Muscle of leg (tissue), 16 donors: ENCODE measurements at places on chromosomes 3 and 15. TPM values are rescaled to one million over a fixed set of nuclear protein-coding genes. Genes with fewer than 3 reads are reported as not detected.
A peak's percentile ranks its signal among the peaks of the same experiment; 100 is the strongest.

GRCh38 chr3:100982710-100983109, 10.5 kb downstream of the ABI3BP start:
- peaks cover 30% of the 10 kb centered on the region for H3K4me1 ChIP-seq
- peak overlapping the region; percentile 91 for H3K27ac ChIP-seq
- peak; percentile 94 for DNase-seq

AVEN gene
- total RNA-seq: 21.5 TPM

LIPH gene
- 0.18 TPM for total RNA-seq

GRCh38 chr3:36077320-36077719, 303.0 kb upstream of the STAC start:
- no peak overlapping the region for H3K27ac ChIP-seq
- no peaks in the 10 kb centered on the region for H3K36me3 ChIP-seq
- no peaks in the 10 kb centered on the region for H3K4me1 ChIP-seq
- H3K27me3 ChIP-seq: no peaks in the 10 kb centered on the region
- no peak for DNase-seq

SI gene
- not detected for total RNA-seq

GRCh38 chr3:184604039-184604601, 42.5 kb downstream of the EPHB3 start:
- peak; percentile 72 for DNase-seq
- peak overlapping the region; percentile 47 for H3K4me3 ChIP-seq
- H3K27me3 ChIP-seq: peaks cover 14% of the 10 kb centered on the region
- H3K36me3 ChIP-seq: no peaks in the 10 kb centered on the region

GRCh38 chr15:76994496-76994895, 430 bp upstream of the PSTPIP1 start:
- H3K36me3 ChIP-seq: no peaks in the 10 kb centered on the region
- no peak for DNase-seq
- H3K4me3 ChIP-seq: no peak overlapping the region
- H3K27me3 ChIP-seq: no peaks in the 10 kb centered on the region

TRAT1 gene
- total RNA-seq: 0.09 TPM

DNA sequence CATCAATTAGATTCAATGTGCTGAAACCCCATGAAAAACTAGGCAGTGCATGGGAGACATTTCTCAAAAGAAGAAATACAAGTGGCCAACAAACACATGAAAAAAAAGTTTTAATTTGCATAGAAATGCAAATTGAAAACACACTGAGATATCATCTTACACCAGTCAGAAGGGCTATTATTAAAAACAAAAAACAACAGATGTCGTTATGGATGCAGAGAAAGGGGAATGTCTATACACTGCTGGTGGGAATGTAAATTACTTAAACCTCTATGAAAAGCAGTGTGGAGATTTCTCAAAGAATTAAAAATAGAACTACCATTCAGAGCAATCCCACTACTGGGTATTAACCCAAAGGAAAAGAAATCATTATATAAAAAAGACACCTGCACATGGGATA, 98.7 kb downstream of the CCNL1 start:
- H3K27me3 ChIP-seq: no peaks in the 10 kb centered on the region
- no peak overlapping the region for H3K4me3 ChIP-seq
- H3K4me1 ChIP-seq: peaks cover 3% of the 10 kb centered on the region

- no peak overlapping the region for H3K27ac ChIP-seq
- H3K36me3 ChIP-seq: peaks cover 52% of the 10 kb centered on the region
- H3K4me3 ChIP-seq: no peak overlapping the region
Observed at GRCh38 chr3:52742418-52743041, 28.2 kb downstream of the NEK4 start.

DNA sequence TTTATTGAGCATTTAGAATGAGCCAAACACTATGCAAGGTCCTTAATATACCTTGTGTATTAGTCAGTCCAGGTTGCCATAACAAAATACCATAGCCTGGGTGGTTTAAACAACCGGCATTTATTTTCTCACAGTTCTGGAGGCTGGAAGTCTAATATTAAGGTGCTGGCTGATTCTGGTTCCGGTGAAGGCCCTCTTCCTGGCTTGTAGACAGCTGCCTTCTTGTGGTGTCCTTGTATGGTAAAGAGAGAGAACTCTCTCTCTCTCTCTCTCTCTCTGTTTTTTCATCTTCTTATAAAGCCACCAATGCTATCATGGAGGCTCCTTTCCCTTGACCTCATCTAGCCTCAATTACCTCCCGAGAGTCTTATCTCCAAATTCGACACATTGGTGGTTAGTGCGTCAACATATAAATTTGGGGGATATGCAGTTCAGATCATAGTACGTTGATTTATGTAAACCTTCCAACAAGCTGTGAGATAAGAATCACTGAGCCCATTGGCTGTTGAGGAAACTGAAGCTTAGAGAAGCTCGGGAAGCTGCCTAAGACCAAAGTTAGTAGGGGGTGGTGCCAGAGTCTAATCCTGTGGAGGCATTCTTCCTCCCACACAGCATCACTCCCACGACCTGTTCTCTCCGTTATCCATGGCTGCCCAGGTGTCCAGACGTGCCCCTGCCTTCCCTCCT, 298.0 kb upstream of the PROK2 start:
- peaks cover 5% of the 10 kb centered on the region for H3K4me1 ChIP-seq
- no peaks in the 10 kb centered on the region for H3K27me3 ChIP-seq
- H3K4me3 ChIP-seq: no peak overlapping the region
- peak overlapping the region; percentile 33 for H3K27ac ChIP-seq
- DNase-seq: no peak

KCNMB3 gene
- 2.1 TPM for total RNA-seq

DNA sequence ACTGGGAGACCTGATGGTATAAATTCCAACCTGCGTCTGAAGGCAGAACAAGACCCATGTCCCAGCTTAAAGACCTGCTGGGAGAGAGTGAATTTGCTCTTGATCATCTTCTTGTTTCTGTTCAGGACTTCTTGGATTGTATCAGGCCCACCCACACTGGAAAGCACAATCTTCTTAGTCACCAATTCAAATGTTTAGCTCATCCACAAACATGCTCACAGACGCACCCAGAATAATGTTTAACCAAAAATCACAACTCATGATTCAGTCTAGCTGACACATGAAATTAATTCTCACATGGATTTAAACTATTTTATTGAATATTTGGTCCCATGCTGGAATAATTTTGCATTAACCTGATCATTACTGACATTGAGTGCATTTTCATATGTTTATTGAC, 37.8 kb upstream of the GOLGA6L2 start:
- no peak overlapping the region for H3K4me3 ChIP-seq
- no peak for DNase-seq

DNA sequence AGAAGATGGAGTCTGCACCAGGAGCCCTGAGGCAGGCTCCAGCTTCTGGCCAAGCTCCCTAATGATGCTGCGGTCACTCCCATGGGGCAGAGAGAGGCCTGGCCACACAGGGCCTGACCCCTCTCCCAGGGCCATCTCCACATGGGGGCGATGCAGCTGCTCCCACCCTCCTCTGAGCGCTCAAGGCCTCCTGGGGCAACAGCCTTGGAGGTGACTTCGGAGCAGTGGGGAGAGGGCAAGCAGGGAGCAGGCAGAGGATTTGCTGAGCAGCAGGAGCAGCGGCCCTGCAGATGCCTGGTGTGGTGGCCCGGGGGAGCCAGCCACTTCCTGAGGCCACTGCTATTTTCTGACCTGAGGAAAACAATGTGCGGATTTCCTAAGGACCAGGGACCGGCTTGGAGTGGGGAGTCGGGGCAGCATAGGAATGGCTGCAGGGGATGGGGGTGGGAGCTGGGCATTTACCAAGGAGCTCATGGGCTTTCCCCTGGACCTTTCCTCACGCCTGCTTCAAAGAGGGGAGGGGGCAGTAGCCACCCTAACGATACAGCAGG, 81.6 kb upstream of the RPL32 start:
- H3K36me3 ChIP-seq: peaks cover 78% of the 10 kb centered on the region
- no peak overlapping the region for H3K27ac ChIP-seq
- H3K4me3 ChIP-seq: no peak overlapping the region
- H3K4me1 ChIP-seq: peaks cover 58% of the 10 kb centered on the region
- no peak for DNase-seq

DNA sequence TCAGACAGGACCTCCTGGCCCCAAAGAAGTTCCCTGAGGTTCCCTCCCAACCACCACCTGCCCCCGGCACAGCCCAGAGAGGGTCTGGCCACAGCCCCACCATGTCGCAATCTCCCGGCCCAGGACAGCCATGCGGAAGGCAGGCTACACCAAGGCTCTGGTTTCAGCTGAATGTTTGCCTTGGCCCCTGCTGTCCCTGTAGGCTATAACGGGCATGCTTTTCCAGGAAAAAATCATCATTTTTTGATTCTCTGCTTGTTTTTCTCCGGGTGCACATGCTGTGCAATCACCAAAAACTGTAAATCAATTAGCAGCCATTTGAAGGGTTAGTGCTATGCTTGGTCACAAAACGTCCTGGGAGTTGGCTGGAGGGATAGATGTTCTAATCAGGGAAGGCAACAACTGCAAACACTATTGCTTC, 142.7 kb upstream of the IGF1R start:
- H3K36me3 ChIP-seq: no peaks in the 10 kb centered on the region
- no peak overlapping the region for H3K4me3 ChIP-seq
- H3K4me1 ChIP-seq: no peaks in the 10 kb centered on the region
- H3K27ac ChIP-seq: no peak overlapping the region

- H3K4me3 ChIP-seq: no peak overlapping the region
- H3K27me3 ChIP-seq: no peaks in the 10 kb centered on the region
- no peak for DNase-seq
- no peaks in the 10 kb centered on the region for H3K36me3 ChIP-seq
Observed at GRCh38 chr3:8254489-8254888, 247.1 kb upstream of the LMCD1 start.

DNA sequence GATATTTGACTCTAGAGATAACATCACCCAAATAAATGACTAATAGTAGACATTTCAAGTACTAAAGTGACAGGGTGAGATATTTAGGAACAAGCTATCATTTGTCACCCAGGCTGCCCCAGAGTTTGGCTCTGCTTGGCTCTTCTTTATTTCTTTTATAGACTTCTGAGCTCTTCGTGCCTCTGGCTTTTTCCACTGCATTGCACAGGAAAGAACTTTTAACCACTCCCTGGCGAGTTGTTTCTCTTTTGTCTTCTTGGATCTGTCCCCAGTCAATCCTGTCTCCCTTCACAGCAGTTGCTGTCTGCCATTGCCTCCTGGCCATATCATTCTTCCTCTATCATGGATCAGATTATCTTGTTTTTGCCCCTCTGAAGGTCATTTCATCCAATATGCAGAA, 339.2 kb upstream of the DCBLD2 start:
- H3K4me3 ChIP-seq: no peak overlapping the region
- H3K4me1 ChIP-seq: no peaks in the 10 kb centered on the region
- H3K36me3 ChIP-seq: no peaks in the 10 kb centered on the region
- no peak overlapping the region for H3K27ac ChIP-seq
- no peaks in the 10 kb centered on the region for H3K27me3 ChIP-seq

GRCh38 chr3:61912158-61912557, 350.8 kb downstream of the PTPRG start:
- H3K4me3 ChIP-seq: no peak overlapping the region
- no peaks in the 10 kb centered on the region for H3K36me3 ChIP-seq
- H3K4me1 ChIP-seq: peaks cover 4% of the 10 kb centered on the region
- no peaks in the 10 kb centered on the region for H3K27me3 ChIP-seq

DNA sequence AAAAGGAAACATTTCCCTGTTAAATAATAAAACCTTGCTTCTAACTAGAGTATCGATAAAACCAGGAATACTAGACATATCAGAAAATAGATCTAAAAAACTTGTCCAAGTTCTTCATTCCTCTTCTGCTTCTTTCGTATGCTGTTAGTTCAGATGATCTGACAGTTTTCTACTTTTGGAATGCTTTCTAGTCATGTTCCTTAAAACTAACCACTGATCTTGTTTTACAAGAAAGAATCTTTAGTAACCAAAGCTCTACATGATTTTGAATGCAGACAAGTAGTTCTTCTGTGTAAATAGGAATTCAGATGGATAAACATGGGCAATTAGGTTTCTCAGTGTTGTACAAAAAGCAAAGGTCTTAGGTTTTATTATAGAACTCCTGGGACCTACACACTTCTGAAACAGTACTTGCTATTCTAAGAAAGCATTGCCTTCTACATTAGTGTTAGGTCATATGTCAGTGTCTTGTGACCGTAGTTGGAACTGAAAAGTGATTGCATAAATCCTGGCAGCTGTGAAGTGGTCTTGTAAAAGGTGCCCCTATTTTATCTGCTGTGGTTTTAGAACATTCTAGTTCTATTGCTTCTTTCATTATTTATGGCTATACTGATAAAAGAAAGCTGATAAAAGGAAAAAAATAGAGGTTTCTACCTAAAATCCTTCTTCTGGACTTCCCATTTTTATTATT, 40.7 kb downstream of the SNRK start:
- no peak overlapping the region for H3K4me3 ChIP-seq
- peaks cover 4% of the 10 kb centered on the region for H3K4me1 ChIP-seq
- DNase-seq: peak; percentile 67
- peak overlapping the region; percentile 4 for H3K27ac ChIP-seq
- H3K36me3 ChIP-seq: no peaks in the 10 kb centered on the region

- peaks cover 2% of the 10 kb centered on the region for H3K4me1 ChIP-seq
- no peak overlapping the region for H3K27ac ChIP-seq
- H3K4me3 ChIP-seq: no peak overlapping the region
Observed at GRCh38 chr3:143849854-143850549, 1.7 kb upstream of the SLC9A9 start.

- peaks cover 3% of the 10 kb centered on the region for H3K36me3 ChIP-seq
- no peak overlapping the region for H3K27ac ChIP-seq
- H3K27me3 ChIP-seq: no peaks in the 10 kb centered on the region
- no peak overlapping the region for H3K4me3 ChIP-seq
- no peak for DNase-seq
Observed at GRCh38 chr3:58256061-58256460, 18.5 kb downstream of the ABHD6 start.

PAK6 gene
- 0.44 TPM for total RNA-seq
